ENCODE measurements at places on chromosomes 2 and 18.

DNA sequence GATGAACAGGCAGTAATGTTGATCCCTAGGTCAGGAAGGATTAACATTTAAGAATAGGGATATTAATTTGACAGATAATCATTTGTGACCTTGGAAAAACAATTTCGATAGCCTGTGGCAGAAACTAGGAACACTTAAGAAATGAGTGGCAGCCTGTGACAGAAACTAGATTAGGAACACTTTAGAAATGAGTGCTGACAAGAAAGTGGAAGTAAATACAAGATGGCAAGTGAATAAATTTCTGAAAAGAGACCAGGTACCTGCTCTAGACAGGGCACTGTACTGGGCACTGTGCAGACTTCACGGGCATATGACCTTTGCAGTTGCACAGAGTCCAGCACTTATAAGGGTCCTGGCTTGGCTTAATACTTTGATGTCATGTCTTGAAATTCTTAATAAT is 5.5 kb upstream of the HNRNPA3 start:
- DNase-seq: no peak

- DNase-seq: peak; percentile 80
Measured at GRCh38 chr18:55047546-55047945, 88.3 kb upstream of the CCDC68 start.

DNA sequence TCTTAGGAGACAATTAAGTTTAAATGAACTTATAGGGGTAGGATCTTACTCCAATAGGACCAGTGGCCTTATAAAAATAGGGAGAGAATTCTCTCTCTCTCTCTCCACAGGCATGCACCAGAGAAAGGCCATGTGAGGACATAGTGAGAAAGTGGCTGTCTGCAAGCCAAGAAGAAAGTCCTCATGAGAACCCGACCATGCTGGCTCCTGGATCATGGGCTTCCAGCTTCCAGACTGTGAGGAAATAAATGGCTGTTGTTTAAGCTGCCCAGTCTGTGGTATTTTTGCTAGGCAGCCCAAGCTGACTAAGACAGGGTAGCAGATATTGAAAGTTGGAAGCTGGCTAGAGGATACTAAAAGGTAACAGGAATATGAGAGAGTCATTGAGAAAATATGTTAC is 454.0 kb downstream of the NBAS start:
- DNase-seq: no peak

DNA sequence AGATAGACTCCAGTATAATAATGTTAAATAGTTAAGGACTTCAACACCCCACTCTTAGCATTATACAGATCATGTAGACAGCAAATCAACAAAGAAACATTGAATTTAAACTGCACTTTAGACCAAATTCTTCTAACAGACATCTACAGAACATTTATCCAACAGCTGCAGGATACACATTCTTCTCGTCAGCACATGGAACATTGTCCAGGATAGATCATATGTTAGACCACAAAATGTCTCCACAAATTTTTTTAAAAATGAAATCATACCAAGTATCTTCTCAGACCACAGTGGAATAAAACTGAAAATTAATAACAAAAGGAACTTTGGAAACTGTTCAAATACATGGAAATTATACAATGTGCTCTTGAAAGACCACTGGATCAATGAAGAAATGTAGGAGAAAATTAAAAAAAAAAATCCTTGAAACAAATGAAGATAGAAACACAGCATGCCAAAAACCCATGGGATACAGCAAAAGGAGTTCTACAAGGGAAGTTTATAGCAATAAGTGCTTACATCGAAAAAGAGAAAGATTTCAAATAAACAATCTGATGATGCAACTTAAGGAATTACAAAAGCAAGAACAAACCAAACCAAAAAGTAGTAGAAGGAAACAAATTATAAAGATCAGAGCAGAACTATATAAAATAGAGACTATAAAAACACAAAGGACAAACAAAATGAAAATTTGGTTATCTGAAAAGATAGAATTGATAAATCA is 12.3 kb upstream of the SPP2 start:
- DNase-seq: no peak

GRCh38 chr2:42764096-42764495 is at the start of gene OXER1:
Gene OXER1, minus strand, starts transcription at chr2:42764135. Its CDS starts 73 bp downstream, at chr2:42764062.
- peak; percentile 79 for DNase-seq

GRCh38 chr2:215537611-215538010 is 101.7 kb upstream of the FN1 start:
- peak; percentile 57 for DNase-seq

- peak; percentile 4 for DNase-seq
Measured at GRCh38 chr2:219460424-219460926, 25.8 kb downstream of the SPEG start.

GRCh38 chr18:37540424-37541138 is 25.0 kb downstream of the CELF4 start:
- DNase-seq: no peak

GRCh38 chr2:202861987-202862386 is 9.6 kb downstream of the ICA1L start:
- no peak for DNase-seq

DNA sequence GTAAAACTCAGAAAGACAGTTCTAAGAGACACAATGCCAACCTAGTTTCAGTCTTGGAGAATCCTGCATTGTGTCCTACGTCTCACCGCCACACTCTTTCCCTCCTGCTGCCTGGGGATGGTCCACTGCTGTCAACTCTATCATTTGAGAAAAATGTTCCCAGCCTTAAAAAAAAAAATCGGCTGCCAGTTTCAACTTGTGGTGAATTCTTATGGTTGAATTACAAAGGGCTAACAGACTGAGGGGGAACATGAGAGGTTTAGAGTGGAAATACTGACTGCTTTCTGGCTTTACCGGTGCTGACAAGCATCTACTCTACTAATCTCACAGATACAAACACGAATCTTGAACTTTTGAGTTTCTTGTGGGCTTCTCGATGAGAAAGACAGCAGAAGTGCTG is 74.0 kb downstream of the NAB1 start:
- no peak for DNase-seq

GRCh38 chr2:170714381-170715061 is 616 bp upstream of the SP5 start:
- no peak for DNase-seq

- peak; percentile 50 for DNase-seq
Measured at GRCh38 chr2:230902180-230902899, 22.7 kb downstream of the GPR55 start.

- DNase-seq: no peak
Measured at GRCh38 chr18:79905389-79905911, 46.0 kb downstream of the SLC66A2 start.

- DNase-seq: no peak
Measured at GRCh38 chr2:200590090-200590489, 4.3 kb downstream of the AOX1 start.

DNA sequence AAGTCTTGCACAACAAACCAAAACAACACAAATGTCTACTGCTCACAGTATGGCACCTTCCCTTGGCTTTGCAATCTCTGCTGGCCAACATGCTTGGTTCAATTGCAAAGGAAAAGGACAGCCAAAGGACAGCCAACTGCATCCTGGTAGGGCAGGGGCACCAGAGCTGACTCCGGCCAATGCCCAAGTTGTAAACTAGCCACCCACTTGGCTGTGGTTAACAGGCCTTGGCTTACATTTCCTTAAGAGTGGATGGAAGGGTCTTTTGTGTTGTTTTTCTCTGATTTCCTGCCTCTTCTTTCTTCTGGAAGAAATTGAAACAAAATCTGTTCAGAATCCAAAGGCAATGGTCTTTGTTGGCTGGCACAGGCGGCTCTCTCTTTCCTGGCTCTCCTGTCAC is 119.1 kb upstream of the TRIB2 start:
- DNase-seq: no peak

- no peak for DNase-seq
Measured at GRCh38 chr2:178238154-178238521, 43.8 kb downstream of the OSBPL6 start.

DNA sequence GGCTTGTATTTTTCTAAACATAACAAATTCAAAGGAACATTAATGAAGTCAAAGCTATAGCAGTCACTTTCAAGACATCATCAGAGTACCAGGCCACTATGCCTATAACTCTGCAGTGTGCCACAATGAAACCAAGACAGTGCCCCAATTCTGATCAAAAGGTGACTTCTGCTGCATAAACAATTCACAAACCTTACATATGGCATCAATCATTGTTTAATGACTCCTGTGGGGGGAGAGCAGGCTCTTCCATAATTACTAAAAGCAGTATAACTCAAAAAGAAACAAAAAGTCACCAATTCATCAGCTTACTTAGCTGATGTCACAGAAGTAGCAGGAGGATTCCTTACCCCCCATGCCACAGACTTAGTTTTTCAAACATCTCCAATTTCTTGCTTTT is 15.5 kb downstream of the LPIN2 start:
- DNase-seq: no peak

DNA sequence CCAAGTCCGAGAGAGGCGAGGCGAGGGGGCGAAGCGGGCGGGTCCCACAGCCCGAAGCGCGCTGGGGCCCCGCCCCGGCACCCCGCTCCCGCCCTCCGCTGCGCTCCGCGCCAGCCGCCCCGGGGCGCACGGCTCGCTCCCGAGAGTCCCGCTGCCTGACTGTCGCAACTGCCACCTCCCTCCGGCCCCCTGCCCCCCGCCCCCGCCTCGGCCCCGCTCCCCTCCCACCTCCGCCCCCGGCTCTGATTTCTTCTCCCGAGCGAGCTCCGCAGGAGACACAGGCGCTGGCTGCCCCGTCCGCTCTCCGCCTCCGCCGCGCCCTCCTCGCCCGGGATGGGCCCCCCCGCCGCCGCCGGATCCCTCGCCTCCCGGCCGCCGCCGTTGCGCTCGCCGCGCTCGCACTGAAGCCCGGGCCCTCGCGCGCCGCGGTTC is at the start of gene WNT6:
TSS of gene WNT6 (plus strand) at position 250 of the 432 bp plus-strand sequence. CDS start 233 bp downstream, outside the sequence.
- DNase-seq: no peak

- DNase-seq: no peak
Measured at GRCh38 chr2:85410584-85411404, 628 bp upstream of the CAPG start.

- peak; percentile 8 for DNase-seq
Measured at GRCh38 chr2:64263315-64263714, 119.1 kb upstream of the PELI1 start.

DNA sequence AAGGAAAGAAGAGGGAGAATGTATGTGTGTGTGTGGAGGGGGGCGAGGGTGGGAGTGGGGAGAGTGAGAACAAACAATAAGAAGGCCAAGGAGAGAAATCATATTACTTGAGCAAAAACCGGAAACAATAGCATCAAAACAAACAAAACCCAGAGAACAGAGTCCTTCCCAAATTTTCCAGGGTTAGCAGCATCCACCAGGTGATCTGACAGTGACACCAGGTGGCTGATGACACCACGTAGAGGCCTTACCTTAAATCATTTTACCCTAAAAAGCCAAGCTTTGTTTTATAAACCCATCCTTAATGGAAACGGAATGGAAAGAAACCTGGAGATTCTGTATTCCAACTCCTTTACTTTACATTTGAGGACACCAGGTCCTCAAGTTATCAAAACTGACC is 42.9 kb downstream of the CDCA7 start:
- DNase-seq: no peak

DNA sequence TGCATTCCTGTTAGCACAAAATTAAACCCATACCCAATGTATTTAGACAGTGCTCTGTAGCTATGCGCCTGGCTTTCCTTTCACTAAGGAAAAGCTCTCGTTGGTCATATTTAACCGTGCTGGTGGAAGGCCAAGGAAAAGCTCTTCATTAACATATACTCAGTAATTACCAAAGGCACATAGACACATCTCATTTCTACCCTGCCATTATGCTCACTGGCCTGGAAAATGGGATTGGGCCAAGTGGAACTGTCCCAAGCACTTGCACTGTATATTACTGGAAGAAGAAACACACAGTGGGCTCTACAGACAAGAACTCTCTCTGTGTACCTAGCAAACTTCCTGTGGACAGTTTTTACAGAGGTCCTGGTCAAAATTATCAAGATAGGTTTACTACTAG is 274.4 kb downstream of the ERBB4 start:
- DNase-seq: no peak

- DNase-seq: no peak
Measured at GRCh38 chr2:212669761-212670160, 131.2 kb upstream of the ERBB4 start.

- no peak for DNase-seq
Measured at GRCh38 chr2:14632133-14632936, at the start of gene LRATD1. Gene LRATD1, plus strand, starts transcription at chr2:14632717. Its CDS starts 1,263 bp downstream, at chr2:14633980.

DNA sequence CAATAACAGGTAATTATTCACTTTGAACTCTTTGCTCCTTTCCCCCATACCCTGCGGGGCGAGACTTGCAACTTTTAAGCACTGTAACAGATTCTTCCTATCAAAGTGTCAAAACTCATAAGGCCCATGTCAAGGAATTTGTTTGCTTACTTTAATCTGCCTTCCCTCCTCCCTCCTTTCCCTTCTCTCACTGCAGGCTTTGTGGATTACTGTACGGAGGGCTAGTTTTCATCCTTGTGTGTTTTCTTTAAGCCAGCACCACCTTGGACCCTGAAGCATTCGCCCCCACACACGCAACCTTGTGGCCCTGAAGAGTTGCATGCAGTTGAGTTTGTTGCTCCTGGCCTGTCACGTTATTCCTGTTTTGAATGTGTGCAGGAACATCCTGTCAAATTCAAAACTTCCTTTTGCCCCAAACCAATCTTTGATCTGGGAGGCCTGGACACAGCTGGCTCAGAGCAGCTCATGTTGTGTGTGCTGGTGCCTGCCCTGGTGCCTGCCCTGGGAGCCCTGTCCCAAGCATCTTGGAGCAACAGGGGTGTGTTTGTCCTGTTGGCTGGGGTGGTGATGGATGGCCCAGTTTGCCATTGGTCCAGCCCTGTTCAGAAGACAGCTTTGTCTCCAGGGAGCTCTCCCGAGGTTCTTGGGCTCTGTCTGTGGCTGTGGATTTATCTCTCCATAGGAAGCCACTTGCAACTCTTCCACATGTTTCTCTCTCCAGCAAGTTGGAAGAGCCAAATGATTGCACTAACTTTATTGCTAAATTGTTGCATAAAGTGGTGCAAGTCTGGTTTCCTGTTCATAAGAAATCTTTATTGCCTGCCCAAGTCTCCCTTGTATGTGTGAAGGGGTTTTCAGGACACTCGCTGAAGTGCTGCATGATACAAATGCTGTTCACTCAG is 199.6 kb downstream of the VAPA start:
- peak; percentile 63 for DNase-seq

GRCh38 chr2:3692375-3692774 is 11.0 kb upstream of the DCDC2C start:
- DNase-seq: peak; percentile 10

DNA sequence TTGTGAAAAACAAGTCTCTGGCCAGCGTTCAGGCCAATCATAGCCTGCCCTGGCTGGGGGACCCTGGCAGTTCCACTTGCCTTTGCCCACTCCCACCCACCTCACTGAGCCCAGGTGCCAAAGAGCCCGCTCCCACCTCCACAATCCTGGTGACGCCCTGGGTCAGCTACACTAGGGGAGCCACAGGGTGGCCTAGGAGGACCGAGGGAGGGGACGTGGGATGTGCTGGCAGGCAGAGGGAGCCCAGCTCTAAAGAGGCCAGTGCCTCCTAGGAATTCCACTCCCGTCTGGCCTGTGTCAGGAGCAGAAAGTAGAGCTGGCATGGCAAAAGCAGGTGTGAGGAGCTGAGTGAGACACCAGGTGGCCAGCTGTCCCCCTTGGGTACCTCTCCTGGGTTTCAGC is 49.3 kb downstream of the TNS1 start:
- DNase-seq: no peak

- DNase-seq: no peak
Measured at GRCh38 chr2:150327564-150328489, 159.6 kb downstream of the RND3 start.

GRCh38 chr18:76953583-76954233 is 131.4 kb downstream of the ZNF236 start:
- no peak for DNase-seq

Data from MV-4-11 (cell line).